AG10803 (cell line): ENCODE measurements at places on chromosomes 11 and 22.

DNA sequence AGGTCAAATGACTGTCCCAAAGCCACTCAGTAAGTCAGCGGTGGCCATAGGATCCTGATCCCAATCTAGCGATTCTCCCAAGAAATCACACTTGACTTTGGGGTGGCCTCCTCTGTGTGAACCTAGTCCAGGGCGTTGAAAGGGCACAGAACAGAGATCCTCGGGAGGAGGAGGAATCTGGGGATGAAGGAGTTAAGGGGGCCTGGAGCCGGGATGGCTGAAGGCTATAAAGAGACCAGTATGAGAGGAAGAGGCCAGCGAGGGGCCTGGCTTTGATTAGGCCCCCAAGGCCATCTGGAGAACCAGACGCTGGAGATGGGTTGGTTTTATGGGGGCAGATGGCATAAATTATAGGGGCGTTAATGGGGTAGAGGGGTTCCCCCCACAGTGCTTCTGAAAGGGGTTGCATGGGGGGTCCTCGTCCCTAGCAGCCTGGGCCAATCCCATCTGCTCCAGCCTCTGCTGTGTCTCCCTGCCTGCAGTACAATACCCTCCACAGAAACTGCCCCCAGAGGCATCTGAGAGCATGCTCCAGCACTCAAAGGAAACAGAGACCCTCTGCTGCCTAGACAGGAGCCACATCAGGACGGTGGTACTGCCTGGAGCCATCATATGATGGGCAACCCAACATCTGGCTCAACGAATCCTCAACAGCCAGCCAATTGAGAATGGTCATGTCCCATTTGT, 35.2 kb upstream of the TRIM29 start:
- no peak for DNase-seq

- no peak for DNase-seq
Observed at GRCh38 chr22:27185760-27186302, 528.4 kb downstream of the MIAT start.

GRCh38 chr11:104462341-104462740, 298.4 kb upstream of the PDGFD start:
- peak; percentile 33 for DNase-seq

- no peak for DNase-seq
Observed at GRCh38 chr11:122656631-122657101, 1.1 kb downstream of the UBASH3B start.

DNA sequence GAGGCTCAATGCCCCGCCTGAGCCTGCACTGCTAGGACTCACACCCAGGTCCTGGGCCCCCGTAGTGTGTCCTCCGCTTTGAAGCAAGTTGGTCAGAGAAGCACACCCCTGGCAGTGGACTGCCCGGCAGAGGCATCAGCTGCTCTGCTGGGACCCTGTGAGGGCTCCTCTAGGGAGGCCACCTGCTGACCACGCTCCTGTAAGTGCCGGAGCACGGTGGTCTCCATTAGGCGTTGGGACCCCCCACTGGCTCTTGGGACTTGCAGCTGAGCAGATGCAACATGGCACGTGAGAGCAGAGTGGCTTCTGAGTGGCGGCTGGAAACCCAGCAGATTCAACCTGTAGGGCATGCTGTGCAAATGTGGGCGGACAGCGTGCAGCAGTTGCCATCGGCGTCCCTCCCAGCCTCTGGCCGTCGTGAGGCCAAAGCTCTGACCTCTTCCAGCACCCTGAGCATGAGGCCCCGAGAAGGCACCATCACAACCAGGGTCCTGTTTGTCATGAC, 16.9 kb downstream of the MRGPRG start:
- no peak for DNase-seq

DNA sequence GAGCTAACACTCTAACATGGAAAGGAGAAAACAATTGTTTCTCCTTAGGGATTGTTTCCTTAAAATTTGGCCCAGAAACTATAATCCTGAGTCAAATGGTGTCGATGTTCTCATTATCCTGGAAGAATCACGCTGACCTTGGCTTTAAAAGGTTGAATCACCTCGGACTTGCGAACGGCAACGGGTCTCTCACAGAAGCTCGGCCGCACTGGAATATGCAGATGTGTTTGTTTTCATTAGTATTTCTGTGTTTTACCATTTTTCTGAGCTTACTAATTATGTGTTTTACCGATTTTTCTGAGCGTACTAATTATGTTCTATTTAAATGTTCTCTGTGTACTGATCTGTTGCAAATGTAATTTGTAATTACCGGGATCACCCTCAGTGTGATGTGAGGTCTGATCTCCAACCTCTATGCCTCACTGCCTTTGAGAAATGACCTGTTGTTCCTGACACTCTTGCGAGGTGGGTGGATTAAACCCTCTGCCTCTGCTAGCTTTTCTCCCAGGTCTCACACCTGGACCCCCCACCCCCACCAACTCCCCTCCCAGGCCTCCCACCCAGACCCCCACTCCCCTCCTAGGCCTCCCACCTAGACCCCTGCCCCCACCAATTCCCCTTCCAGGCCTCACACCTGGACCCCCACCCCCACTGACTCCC, 38.3 kb upstream of the BRSK2 start:
- no peak for DNase-seq

GRCh38 chr22:25482091-25482760, 82.2 kb upstream of the GRK3 start:
- DNase-seq, result no peak

- DNase-seq, result no peak
Observed at GRCh38 chr11:126939552-126939951, 61.0 kb downstream of the KIRREL3 start.

- peak; percentile 94 for DNase-seq
Observed at GRCh38 chr22:39960791-39961746, 872 bp downstream of the TMA7B start.

- peak; percentile 84 for DNase-seq
Observed at GRCh38 chr11:112961146-112961668, at the start of gene NCAM1. Gene NCAM1, plus strand, starts transcription at chr11:112961420.

DNA sequence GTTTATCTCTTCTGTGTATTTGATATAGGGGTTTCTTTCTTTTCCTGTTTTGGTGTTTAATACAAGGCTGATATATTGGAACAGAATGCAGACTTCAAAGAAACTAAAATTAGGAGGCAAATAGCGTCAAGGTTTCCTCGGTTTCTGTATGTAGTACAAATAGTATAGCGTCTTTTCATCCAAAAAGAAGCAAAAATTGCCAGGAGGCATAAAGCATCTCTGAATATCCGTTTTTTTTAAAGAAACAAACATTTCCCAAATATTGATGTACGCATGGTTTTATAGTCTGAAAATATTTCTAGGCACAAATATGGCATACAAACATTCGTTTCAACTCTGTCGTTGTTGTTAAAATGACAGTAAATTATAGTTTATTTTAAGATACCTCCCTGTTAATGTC, 17.1 kb upstream of the PAX6 start:
- no peak for DNase-seq

GRCh38 chr11:8258784-8259183, 4.9 kb downstream of the LMO1 start:
- DNase-seq, result peak; percentile 40

DNA sequence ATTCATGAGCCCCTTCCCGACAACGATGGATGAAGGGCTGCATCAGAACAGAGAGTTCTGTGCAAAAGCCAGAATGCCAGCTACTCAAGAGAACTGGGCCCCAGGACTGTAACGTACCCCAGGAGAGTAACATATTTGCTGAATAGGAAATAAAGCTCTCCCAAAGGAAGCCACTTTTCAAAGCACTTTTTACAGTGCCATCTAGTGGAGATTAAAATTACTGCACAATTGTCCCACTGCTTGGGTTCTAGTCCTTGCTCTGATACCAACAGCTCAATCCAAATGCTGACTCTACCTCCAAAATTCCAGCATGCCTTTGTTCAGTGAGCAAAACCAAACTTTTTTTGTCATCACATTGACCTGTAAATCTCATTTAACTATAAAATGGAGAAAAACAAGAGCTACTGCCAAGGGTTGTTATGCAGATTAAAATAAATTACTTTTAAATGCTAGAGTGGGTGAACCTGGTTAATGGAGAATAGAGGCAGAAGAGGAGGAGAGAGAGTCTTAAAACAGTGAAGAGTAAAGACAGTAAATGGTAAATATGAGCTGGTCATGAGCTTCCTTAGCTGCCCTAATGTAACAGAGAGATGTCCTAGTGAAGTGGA, 87.6 kb upstream of the FSHB start:
- peak; percentile 27 for DNase-seq
